Myocyte (in vitro differentiated cells): ENCODE measurements at places on chromosomes 5 and 9. TPM values are rescaled to one million over a fixed set of nuclear protein-coding genes. Genes with fewer than 3 reads are reported as not detected.

RIOK2 gene
- 19.3 and 30.1 TPM in 2 replicates for total RNA-seq

PAEP gene
- total RNA-seq, result not detected in 2 replicates

GRCh38 chr9:87676976-87677775, 48.7 kb upstream of the CTSL start:
- DNase-seq, result no peak

OLFM1 gene
- total RNA-seq, result not detected in 2 replicates

DNA sequence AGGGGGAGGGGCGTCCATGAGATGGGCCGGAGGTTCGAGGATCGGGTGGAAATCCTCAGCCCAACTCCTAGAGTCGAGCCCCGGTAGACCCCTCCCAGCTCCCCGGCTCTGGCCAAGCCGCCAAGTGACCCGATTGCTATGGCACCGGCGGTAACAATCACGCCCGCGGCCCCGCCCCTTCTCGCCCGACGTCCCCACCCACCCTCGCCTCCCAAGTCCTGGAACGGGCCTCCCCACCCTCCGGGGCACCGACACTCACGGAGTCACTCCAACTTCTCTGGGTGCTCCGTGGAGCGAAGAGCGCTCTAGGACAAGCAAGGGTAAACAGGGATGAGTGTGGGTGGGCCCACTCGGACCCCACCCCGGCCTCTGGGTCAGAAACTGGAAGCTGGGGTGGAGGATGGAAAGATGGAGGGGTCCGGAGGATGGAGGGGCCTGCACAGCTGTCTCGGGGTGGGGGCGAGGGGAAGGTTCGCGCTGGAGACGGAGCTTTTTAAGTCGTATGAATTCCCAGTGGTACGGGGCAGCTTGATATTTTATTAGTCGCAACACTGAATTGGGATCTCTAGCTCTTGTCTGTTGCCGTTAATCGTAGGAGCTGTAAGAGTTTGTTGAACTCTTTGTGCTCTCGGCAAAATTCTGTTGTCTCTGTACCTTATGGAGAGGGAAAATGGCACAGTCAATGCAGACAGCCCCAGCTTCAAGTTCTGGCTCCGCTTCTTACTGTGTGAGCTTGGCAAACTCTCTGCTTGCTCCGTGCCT, at the start of gene SPACA9:
Gene SPACA9 (plus strand): TSS at position 204 of the 762 bp plus-strand sequence. CDS start 5,050 bp downstream, outside the sequence.
- DNase-seq, result peak; percentile 51

ADGRD2 gene
- total RNA-seq, result not detected in 2 replicates

GRCh38 chr9:35059438-35059837, 13.0 kb downstream of the VCP start:
- DNase-seq, result no peak

DNA sequence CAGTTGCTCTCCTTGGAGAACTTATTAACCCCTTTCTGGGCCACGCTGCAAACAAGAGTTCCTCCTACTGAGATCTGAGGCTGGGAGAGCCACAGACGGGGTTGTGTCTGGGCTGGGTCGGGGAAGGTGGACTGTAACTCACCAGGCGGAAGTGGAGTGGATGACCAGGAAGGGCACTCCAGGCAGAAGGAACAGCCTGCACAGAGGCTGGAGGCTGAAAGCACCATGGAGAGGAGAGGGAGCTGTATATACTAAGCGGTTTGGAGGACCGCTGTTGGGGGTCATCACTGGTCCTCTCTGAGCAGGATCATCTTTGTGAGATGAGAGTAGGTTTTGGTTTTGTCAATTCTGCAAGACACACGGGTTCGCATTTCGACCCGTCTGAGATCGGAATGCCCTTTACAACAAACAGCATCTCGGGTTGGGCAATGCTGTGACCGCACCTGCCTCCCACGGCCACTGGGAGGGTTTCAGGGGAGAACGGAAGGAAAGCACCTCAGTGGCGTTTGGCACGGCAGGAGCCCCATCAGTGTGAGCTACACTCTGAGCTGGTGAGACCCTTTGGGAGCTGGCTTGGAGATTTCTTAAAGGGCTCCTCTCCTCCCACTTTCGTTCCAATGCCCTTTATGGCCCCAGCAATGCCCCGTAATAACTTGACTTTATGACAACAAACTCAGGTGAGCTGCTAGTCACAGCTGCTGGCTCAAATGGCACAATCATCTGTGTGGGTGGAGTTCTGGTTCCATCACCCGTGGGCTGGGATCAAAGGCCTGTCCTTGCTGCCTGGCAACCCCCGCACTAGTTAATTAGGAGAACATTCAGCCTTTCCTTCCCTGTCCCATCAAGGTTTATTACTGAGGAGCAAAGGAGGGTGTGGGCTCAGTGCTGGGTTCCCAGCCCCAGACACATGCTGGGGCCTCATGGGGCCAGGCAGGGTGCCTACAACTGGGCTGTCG, 18.7 kb upstream of the NEURL1B start:
- DNase-seq, result no peak

GDNF gene
- total RNA-seq, result 2.7 and 2.9 TPM in 2 replicates

GRCh38 chr5:172322028-172322965, 38.7 kb upstream of the UBTD2 start:
- DNase-seq, result peak; percentile 24

DNA sequence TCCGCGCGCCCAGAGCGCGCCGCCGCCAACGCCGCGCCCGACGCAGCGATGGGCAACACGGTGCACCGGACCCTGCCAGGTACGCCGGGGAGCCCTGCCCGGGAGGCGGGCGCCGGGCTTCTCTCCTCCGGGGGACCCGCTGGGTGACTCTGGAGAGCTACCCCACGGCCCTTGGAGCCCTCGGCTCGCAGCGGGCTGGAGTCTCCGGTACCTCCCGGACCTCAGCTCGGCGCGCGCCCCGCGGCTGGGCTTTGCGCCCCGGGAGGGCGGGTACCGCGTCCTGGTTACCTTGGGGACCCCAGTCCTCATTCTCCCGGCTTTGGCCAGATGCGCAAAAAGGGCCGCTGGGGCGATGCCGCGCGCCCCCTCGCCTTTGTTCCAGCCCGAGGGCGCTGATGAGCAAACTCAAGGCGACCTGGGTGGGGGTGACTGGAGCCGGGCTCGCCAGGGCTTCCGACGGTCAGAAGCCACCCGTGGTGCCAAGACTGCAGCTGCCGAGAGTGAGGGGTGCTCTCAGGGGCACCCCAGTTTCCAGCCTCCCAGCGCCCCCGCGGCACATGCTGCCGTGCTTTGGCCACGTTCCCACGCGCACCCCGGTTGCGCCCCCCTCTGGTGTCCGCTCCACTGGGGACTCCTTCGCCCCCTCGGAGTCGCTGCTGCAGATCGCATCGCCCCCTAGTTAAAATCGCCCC, 442 bp downstream of the NEURL1B start:
- no peak for DNase-seq

RLN1 gene
- total RNA-seq, result 0.57 TPM in 1 of 2 replicates, not detected in the other

CDK7 gene
- 21.7 and 24.6 TPM in 2 replicates for total RNA-seq

CCNO gene
- 2.3 and 2.6 TPM in 2 replicates for total RNA-seq

DNA sequence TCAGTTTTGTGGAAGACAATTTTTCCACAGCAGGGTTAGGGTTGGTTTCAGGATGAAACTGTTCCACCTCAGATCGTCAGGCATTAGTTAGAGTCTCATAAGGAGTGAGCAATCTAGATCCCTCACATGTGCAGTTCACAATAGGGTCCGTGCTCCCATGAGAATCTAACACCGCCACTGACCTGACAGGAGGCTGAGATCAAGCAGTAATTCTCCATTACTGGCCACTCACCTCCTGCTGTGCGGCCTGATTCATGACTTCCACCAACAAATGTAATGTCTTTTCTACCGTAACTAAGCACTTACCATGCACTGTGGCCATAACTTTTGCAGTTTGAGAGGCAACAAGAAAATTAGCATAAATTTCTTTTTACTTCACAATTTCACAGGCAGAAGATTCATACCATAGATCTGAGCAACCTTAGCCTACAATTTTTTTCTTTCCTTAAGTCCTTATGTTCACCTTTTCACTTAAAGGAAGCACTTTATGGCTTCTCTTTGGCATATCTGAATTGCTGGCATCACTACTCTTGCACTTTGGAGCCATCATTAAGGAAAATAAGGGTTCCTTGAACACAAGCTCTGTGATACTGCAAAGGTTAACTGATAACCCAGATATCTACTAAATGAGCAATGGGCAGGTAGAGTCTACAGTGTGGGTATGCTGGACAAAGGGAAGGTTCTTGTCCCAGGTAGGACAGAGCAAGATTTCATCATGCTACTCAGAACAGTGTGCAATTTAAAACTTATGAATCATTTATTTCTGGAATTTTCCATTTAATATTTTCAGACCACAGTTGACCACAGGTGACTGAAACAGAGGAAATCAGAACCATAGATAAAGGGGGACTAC, 83.0 kb upstream of the IFNK start:
- DNase-seq, result no peak

- DNase-seq, result no peak
These were observed 97.9 kb upstream of the RANBP6 start for GRCh38 chr9:6113312-6113711.

GRCh38 chr5:8138884-8139283, 269.9 kb downstream of the MTRR start:
- DNase-seq, result no peak

SPINK6 gene
- total RNA-seq, result not detected in 2 replicates

DNA sequence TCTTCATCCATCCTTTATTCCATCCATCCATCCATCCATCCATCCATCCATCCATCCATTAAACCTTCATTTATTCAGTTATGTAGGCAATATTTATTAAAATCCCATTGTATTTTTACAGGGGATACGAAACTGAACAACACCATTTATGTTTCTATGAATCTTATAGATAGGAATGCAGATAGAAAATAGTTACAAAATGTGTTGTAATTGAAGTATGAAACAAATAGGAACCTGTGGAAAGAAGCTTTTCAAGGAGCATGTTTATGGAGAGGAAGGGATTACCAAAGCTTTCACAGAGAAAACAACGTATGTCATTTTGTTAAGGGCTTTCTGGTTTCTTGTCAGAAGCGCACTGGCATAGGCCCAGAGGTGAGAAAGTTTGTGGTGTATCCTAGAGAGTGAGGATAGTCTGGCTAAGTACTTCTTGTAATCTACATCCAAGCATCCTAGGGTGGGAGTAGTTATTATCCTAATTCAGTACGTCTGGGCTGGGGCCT, 184.0 kb downstream of the CNTLN start:
- DNase-seq, result no peak

DNA sequence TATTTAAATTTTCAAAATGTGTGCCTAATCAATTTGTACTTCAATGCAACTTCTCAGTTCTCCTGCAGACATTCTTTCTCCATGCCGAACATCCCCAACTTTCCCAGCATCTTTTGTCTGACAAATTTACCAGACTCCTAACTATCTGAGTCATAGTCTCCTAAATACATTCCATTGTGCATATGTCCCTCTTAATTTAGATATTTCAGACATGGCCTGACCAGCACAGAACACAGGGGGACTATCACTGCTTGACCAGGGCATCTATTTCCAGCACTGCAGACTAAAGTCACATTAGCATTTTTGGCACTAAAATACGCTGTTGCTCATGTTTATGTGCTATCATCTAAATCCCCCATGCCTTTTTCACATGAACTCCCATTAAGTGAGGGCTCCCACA, 71.9 kb downstream of the ITGA1 start:
- peak; percentile 39 for DNase-seq

DNA sequence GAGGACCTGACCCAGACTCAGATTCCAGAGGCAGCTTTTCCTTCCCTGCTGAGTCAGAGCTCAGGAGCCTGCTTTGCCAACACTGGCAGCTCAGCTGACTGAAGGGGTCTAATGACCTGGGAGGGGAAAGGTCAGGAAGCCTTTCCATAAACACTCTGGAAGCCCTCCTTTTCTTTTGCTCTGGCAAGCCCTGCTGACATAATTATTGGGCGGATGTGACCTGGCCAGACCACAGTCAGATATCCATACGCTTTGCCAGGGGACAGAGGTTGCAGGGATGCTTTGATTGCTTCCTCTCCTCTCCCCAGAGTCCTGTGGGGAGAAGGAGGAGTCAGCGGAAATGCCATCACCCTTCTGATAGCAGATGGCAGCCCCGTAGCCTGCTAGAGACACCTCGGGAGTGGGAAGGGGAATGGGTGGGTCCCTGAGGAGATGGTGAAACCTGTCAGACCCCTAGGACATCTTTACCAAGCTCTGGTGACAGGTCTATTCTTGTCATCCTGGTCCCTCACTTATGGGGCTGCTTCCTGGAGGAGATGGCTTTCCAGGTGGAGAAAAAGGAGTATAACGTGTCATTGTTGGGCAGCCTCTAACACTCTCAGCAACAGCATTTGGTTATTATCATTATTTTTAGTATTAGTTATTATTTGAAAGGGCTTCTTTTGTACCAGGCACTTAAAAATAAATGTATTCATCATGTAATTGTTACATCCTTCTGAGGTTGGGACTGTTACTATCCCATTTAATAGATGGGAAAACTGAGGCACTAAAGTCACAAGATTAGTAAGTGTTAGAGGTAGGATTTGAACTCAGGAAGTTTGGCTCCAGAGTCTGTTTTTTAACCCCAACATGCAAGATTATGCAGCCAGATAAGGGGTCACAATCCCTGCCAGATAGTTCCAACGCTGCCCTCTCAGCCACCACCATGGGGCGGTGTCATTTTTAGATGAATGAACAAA, 11.6 kb downstream of the COL27A1 start:
- DNase-seq, result no peak

DNA sequence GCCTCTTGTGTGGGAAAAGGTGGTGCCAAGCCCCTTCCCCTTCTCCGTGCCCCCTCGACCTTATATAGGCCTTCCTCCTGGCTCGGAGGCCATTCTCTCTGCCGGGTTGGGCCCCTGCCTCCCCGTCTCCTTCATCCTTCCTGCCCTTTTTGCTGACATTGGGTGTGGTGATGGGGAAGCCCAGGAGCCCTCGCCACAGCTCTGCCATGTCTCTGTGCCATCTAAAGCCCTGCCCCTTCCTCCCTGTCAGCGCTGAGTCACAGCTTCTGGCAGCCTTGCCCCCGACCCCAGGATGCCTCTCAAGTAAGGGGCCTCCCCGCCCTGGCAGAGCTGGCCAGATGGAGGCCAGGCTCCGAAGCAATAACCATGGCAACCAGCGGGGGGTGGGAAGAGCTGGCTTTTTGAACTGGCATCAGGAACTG, 30.4 kb downstream of the JADE2 start:
- DNase-seq, result peak; percentile 71

DNA sequence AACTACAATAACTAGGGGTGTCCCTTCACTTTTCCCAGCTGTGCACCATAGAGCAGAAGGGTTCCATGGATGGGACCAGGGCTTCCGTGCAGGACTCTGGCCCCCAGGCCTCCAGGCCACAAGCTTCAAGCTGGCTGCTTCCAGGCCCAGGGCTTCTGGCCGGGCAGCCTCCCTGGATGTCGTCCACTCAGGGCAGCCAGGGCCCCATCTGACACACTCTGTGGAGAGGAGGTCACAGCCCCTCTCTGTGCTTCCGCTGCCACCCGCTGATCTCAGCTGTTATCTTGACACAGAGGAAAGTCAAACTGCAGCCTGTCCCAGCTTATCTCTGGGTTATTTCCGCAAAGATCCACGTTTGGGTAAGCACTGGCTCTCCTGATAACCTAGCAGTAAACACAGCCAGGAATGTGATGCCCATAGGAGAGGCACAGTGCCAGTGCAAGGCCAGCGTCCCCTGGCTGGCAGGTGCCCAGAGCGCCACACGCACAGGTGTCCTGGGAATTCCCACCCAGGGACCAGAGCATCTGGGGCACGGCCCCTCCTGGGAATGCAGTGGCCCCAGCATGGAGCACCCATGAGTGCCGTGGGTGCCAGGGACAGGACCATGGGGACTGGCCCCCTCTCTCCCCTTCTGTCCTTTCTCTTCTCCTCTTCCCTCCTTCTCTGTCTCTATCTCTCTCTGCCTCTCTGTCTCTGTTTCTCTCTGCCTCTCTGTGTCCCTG, 15.6 kb upstream of the SLC6A19 start:
- no peak for DNase-seq

- no peak for DNase-seq
These were observed 7.7 kb downstream of the CDK7 start for GRCh38 chr5:69242215-69242927.
